Hematopoietic multipotent progenitor cell treated with erythropoietin and hydrocortisone succinate and interleukin-3 and kit ligand, for 6 days (in vitro differentiated cells): ENCODE measurements at places on chromosomes 3 and 15.
A peak's percentile ranks its signal among the peaks of the same experiment; 100 is the strongest.

GRCh38 chr3:25856902-25857518 is 67.1 kb downstream of the OXSM start:
- DNase-seq, result peak; percentile 80

- peak; percentile 11 for DNase-seq
Measured at GRCh38 chr3:81931265-81932251, 170.1 kb upstream of the GBE1 start.

DNA sequence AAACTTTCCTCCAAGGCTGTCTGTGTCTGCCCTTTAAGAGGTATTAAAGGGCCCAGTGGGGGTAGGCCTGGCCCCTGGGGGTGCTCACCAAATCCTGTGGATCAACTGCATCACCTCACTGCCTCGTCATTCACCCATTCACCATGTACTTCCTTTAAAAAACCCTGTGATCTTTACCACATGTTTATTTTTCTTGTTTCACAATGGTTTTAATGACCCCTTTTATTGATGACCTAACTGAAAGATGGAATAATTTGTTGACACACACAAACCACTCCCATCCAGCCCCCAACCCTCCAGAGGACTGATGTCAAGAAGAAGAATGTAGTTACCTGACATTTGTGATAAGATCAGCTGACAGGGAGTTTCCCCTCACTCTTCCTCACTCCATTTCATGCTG is 40.8 kb downstream of the KCNAB1 start:
- no peak for DNase-seq

DNA sequence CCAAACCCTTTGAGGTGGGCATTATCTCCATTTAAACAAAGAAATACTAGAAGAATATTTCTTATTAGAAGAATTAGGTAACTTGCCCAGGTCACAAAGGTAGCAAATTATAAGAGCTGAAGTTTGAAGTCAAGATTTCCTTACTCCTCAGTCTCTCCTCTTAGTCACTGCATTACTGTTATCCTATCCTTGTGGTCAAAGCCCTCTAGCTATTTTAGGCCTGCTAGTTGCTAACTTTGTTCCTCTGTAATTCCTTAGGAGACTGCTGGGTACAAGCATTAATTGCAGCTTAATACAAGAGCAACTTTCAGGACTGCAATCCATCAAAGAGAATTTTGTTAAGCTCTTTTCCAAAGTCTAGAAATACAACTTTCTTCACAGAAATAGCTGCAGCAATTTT is 528.2 kb downstream of the ZIC1 start:
- no peak for DNase-seq

GRCh38 chr3:10804183-10804648 is 11.8 kb upstream of the SLC6A11 start:
- DNase-seq, result no peak

DNA sequence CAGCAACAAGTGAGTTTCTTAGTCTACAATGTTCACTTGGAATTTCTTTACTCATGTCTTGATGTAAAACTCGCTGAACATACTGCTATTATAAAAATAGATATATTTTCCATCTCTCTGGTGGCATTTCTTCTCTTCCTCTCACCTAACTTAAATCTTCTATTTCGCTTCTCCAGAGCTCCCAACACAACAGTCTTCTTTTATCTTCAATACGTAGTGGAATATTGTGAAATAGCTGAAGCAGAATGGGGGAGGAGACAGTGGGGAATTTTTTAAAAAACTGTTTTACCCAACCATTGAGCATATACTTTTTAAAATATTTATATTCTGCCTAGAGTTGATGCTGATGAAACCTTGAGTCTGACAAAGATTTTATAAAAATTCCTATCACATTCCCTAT is 548.5 kb downstream of the RBMS3 start:
- no peak for DNase-seq

DNA sequence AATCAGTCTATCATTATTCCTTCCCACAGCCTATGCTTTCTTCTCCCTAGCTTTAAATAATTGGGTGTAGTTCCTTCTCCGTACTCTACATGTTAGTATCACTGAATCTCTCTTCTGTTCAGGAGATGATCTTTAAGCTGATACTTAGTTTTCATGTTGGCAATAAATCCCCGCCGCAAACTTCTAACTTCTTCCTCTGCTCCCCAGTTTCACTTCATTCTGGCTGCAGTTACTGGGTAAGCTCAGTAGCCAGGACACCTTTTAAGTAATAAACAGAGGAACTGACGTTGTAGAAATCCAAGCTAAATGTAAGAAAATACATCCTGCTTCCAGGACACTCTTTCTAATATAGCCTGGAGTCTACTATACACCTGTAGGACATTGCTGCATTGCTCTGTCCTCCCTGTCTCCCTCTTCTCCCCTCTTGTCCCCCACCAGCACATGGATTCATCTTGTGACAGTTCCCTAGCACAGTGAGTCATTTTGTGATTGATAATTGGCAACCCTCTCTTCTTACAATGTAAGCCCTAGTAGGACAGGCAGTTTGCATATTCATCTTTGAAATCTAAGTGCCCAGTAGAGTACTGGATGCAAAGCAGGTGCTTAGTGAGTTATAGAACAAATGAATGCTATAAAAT is 598.2 kb downstream of the UNC13C start:
- DNase-seq, result no peak

DNA sequence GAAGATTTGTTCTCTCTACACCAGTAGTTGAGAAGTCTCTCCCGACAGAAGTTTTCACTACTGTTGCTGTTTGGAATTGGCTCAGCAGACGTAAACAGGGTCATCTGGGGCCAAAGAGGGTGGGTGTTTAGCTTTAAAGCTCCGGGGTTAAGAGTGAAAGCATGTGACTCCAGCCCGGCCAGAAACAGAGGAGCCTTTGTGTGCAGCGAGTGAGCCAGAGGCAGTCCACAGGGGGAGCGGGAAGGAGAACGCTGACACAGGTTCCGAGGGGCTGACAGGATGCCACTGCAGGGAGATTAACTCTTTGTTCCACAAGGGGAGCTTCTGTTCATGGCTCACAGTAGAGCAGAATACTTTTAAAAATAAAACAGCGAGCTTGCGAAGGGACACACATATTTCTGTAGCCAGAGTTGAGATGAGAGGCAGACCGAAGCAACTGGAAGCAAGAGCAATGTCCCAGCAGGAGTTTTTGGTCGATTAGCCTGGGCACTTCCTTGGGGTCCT is 26.9 kb downstream of the BMF start:
- peak; percentile 65 for DNase-seq

DNA sequence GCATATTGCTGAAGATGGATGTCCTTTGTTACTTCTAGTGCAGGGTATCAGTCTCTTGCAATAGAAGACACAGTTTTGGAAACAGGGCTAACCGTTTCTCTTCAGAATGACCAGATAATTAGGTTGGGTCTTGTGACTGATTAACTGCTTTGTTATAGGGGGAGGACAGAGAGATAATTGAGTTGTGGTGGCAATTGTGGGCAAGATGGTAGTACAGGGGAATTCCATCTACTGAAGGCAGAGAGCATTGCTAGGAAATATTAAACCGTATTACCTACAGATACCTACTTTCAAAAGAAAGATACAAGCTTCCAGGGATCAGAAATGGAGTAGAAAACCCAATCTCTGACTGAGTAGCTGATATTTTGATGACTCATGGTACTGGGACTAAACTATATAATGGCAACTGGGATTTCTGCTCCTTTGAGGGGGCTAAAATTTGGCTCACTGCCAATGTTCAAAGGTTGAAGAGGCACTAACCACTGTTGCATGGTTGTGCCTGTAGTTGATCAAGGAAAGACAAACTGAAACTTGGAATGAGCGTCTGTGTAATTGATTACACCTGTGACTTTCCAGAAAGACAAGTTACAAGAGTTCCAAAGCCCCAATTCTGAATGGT is 4.2 kb downstream of the PRR23B start:
- no peak for DNase-seq

GRCh38 chr15:77025941-77026411 is 31.1 kb downstream of the PSTPIP1 start:
- DNase-seq, result no peak

GRCh38 chr15:90178468-90179435 is 22.4 kb upstream of the SEMA4B start:
- no peak for DNase-seq

- peak; percentile 54 for DNase-seq
Measured at GRCh38 chr3:122730240-122730639, 49.6 kb downstream of the PARP14 start.
